Hindlimb muscle (tissue), 1 donor: ENCODE measurements at places on chromosomes 13 and 19.
A peak's percentile ranks its signal among the peaks of the same experiment; 100 is the strongest.

DNA sequence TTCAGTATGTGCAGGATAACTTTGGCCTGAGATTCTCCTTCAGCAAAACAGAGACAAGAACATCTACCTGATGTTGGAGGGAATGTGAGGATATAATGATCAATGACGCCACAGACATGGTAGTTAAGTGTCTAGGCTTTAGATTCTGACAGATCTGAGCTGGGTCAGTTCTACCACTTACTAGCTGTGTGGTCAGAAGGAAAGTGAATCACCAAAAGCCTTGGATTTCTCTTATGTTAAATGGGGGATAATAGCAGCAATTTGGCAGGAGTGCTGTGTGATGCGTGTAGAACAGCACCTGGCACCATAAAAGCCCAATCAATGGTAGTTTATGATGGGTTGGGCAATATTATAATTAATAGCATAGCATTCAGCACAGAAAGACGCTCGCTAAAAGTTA lies 41.7 kb downstream of the RXFP2 start:
- DNase-seq = no peak

DNA sequence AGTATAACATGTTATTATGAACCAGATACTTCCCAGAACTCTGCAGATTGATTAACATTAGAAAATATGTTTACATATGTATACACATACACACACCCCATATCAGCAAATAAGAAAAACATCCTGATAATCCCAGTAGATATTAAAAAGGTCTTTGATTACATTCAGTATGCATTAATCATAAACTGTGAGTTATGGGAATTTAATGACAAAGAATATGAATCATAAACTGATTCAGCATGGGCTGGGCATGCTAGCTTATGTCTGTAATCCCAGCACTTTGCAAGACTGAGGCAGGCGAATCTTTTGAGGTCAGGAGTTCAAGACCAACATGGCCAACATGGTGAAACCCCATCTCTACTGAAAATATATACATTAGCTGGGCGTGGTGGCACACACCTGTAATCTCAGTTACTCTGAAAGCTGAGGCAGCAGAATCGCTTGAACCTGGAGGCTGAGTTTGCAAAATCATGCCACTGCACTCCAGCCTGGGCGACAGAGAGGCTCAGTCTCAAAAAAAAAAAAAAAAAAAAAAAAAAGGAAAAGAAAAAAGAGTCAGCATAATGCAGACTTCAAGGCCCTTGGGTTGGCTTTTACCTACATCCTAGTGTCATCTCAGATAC lies 581.9 kb upstream of the PRR20A start:
- no peak for DNase-seq

- DNase-seq = peak; percentile 78
Measured at GRCh38 chr13:98842858-98843481, 90.5 kb upstream of the SLC15A1 start.

DNA sequence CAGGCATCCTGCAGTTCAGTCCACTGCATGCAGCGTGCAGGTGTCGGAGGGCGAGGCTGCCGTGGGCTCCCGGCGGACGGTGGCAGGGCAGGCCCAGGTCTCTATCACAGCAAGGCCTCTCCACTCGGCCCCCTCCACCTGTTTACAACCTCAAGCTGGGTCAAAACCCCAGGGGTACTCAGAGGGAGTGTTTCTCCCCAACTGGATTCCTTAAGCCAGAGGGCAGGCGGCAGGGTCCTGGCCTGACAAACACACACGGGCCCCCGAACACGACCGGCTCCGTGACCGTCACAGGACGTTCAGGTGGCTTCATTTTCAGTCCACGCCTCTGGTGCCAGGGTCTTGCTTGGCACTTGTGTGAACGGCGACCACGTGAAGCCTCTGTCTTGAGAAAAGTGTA lies 23.5 kb downstream of the RASA3 start:
- no peak for DNase-seq

- no peak for DNase-seq
Measured at GRCh38 chr19:9972103-9972502, 35.8 kb upstream of the OLFM2 start.

DNA sequence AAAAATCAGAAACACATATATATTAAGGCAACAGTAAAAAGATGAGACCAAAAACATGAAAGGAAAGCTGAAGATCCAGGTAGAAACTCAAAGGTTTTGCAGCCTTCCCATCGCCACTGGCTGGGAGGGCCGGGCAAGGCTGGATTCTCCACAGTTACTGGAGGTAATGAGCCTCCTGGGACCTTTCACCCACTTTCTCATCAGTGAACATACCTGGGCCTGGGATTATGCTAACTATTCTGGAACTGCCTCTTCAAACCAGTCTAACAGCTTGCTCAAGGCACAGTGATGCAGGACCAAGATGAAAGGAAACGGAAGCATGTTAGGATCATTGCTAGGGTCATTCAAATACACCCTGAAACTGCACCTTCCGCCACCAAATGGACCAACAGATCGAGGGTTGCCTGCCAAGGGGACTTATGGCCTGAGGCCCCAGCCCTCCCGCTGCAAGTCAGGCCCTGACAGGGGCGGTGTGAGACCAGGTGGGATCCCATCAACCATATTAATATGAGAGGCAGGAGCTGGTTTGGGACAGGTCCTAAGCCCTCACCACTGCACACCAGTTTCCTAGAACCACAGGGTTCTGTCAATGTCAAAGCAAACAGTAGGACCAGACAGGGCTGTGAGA lies 28.4 kb upstream of the ATP12A start:
- DNase-seq = no peak

GRCh38 chr13:113656831-113657671 lies 947 bp downstream of the ATP4B start:
- DNase-seq = no peak

- DNase-seq = peak; percentile 22
Measured at GRCh38 chr13:71866335-71867130, 471 bp downstream of the DACH1 start.

DNA sequence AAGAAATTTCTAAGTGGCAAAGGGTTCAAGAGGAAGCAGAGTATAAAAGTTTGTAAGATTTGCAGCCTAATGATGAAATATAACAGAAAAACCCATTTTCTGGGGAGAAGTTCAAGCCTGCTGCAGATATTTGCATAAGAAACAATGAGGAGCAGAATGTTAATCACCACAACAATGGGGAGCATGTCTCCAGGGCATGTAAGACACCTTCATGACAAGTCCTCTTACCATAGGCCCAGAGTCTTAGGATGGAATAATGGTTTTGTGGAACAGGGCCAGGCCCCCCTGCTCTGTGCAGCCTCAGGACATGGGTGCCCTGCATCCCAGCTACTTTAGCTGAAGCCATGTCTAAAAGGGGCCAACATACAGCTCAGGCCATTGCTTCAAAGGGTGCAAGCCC lies 809.0 kb upstream of the SLITRK5 start:
- DNase-seq = no peak

GRCh38 chr19:32339988-32340874 lies 5.2 kb upstream of the ZNF507 start:
- DNase-seq = no peak

GRCh38 chr13:22126433-22127021 lies 455.7 kb downstream of the FGF9 start:
- no peak for DNase-seq
